GM19239 (cell line): ENCODE measurements at places on chromosomes 5 and 9.

- no peak for DNase-seq
These were observed 118.8 kb upstream of the RPS23 start for GRCh38 chr5:82396871-82397514.

GRCh38 chr5:74107899-74108298 is 481.9 kb downstream of the ARHGEF28 start:
- no peak for DNase-seq

DNA sequence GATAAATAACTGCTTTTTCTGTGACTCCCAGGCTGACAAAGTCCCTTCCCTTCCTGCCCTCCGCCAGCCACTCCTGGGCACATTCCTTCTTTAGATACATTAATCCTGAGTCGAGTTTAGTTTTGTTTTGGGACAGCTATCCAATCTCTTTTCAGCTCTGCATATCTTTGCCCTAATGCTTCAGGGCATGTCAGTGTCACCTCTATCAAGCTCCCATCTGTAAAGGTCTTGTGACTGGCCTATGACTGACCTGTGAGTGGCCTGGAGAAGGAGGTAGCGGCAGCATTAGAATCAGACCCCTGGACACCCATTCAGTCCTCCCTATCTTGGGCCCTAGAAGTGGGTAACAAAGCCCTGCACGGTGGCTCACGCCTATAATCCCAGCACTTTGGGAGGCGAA is 34.0 kb upstream of the KLF4 start:
- DNase-seq = no peak

DNA sequence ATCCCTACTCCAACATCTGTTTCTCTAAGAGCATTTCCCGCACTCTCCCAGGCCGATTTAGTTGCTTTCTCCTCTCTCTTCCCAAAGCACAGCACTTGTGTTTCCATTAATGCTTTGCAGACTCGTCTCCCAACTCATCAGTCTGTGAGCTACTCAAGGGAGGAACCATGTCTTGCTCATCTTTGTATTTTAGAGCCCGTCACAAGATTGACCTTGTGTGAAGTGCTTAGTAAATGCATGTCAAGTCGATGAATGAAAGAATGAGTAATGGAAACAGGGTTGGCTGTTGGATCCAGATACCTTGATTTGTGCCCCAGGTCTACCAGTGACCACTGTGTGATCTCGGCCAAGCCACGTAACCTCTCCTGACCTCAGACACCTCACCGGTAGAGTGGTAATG is 99.3 kb downstream of the KLF4 start:
- no peak for DNase-seq

DNA sequence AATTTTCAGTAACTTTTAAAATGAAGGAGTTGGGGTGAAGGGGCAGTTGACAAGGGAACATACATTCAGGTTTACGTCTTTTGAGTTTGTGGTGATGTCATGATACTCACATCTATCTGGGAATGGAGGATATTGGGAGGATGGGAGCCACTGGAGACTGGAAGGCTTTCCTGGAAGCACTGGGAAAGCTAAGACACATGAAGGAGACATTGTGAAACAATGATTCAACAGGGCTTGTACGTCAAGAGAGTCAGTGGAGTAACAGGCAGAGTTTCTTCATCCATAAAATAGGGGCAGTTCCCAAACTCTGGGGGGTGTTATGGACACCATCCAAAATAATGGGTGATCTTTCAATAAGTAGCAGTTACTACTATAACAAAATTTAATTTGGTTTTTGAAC is 572.8 kb downstream of the CCDC171 start:
- DNase-seq = no peak

GRCh38 chr5:142796492-142797109 is 26.4 kb downstream of the ARHGAP26 start:
- no peak for DNase-seq

GRCh38 chr9:89798547-89799120 is 193.8 kb downstream of the GADD45G start:
- no peak for DNase-seq

- no peak for DNase-seq
These were observed 143.0 kb downstream of the CARTPT start for GRCh38 chr5:71862087-71862486.

DNA sequence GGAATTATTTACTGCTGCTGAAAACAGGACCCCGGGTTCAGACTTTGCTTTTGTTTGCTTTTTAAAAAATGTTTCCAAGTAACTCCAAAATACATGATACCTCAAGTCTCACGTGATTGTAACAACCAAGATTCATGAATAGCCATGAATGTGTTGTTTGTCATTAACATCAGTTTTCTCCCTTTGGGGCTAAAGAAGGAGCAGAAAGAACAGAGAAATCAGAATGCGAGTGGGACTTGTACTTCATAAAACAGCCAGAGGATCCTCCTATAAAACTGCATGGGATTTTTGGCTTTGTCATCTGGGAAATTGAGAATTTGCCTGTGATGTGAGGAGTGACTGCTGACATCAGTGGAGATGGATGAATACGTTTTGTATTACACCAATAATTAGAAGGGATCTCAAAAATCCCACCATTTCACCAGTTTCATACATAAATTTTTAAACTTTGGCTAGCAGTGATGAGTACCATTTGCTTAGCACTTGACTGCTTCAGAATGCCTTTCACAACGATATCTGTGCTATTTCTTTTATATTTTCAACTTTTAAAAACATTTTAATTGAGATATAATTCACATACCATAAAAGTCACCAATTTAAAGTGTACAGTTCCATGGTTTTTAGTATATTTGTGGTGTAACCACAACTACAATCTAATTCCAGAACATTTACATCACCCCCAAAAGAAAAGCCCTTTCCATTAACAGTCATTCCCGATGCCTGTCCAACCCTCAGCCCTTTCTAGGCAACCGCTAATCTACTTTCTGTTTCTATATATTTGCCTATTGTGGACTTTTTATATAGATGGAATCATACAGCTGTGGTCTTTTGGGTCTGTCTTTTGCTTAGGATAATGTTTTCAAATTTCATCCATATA is 126.9 kb upstream of the ANKRD55 start:
- DNase-seq = no peak
